HS-27A (cell line): ENCODE measurements at places on chromosomes 3 and 15.

DNA sequence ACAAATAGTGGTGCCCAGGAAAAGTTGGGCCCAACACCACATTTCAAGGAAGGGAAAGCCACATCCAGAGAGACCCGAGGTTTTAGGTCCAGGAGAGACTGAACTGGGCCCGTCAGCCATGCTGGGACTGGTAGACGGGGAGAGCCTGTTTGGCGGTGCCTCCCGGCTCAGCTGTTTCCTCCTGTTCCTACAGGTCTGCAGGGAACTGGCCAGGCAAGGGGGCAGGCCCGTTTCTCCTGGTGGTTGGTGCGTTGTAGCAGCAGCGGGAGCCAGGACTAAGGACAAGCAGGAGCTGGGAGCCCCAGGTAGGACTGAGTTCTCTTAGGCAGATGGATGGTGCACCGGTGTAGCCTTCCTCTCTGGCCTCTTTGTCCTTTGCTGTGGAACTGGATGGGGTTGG lies 3.9 kb downstream of the PRKCD start:
- no peak for DNase-seq

- no peak for DNase-seq
These were observed 857 bp downstream of the AEN start for GRCh38 chr15:88621789-88622604.

GRCh38 chr3:172918165-172918564 lies 167.6 kb downstream of the ECT2 start:
- DNase-seq: no peak

GRCh38 chr3:188927971-188928370 lies 243.8 kb upstream of the TPRG1 start:
- no peak for DNase-seq

- DNase-seq: no peak
These were observed 129.4 kb downstream of the STT3B start for GRCh38 chr3:31661993-31662670.

- no peak for DNase-seq
These were observed 74.7 kb downstream of the WDR76 start for GRCh38 chr15:43901495-43901894.

DNA sequence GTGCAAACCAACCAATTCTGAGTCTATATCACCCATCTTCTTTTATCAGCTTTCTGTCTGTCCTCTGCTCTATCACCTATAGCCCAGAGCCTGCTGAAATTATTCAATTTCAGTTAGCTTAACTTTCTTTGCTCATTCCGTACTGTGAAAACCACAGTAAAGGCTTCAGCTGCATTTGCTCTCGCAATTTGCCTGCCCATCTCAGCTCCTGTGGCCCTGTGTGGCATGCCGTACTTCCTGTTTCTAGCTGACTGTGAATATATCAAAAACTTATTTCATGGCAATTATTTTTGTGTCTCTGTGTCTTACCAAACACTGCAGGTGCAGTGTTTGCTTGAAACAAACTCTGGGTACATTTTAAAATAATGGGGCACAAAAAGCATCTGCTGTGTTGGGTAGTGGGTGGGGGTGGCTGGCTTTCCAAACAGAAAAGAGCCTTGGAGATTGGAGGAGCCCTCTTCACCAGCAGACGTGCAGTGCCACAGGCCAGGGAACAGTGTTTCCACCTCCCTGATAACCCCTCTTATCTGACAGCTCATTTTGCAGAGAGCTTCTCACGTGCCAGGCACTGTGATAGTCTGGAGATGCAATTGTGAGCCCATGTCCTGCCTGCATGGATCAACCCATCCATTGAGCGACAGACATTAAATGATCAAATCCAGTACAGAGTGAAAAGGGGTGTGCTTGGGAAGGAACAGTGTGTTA lies 45.2 kb downstream of the GASK1A start:
- no peak for DNase-seq

DNA sequence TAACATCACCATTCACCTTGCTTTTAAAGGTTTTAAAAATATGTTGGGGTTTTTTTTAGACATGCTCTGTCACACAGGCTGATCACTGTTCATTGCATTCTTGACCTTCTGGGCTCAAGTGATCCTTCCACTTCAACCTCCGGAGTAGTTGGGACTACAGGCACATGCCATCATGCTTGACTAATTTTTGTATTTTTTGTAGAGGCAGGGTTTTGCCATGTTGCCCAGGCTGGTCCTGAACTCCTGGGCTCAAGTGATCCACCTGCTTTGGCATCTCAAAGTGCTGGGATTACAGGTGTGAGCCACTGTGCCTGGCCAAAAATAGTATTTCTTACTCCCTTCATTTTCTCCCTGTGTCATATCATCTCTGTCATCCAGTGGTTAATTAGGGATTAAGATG lies 101.4 kb downstream of the PIK3R4 start:
- DNase-seq: no peak
